Epithelial cell of proximal tubule (primary cell): ENCODE measurements at places on chromosomes 5 and 9. TPM values are rescaled to one million over a fixed set of nuclear protein-coding genes. Genes with fewer than 3 reads are reported as not detected.

The ARHGEF39 gene
- total RNA-seq: 11.9 and 17.5 TPM in 2 replicates

The TRPM6 gene
- 0.22 and 1.6 TPM in 2 replicates for total RNA-seq

The ADAMTS16 gene
- under 0.01 and 0.22 TPM in 2 replicates for total RNA-seq

The DMRT2 gene
- 0.35 TPM in 1 of 2 replicates, not detected in the other for total RNA-seq

The PCDHGA8 gene
- 0.14 and 1.0 TPM in 2 replicates for total RNA-seq

The FAM151B gene
- total RNA-seq: 0.06 and 0.51 TPM in 2 replicates

GRCh38 chr5:58786035-58786434, 203.2 kb downstream of the RAB3C start:
- no peak for DNase-seq

DNA sequence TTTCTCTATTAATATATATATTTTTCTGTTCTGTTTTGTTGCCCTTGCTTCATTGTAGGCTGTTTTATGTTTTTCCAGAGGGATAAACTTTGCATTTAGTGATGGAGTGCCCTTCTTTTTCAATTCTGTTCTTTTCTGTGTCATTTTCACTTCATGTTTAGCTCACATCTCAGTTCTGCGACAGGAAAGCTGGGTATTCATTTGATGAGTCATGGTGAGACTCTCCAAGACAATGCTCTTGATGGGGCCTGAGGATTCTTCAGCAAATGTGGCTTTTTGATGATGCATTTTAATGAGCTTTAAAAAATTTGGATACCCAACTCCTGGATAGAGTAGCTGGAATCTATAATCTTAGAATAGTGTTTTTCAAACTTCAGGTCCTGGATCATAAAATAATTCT, 56.5 kb upstream of the SPATA31D4 start:
- no peak for DNase-seq

DNA sequence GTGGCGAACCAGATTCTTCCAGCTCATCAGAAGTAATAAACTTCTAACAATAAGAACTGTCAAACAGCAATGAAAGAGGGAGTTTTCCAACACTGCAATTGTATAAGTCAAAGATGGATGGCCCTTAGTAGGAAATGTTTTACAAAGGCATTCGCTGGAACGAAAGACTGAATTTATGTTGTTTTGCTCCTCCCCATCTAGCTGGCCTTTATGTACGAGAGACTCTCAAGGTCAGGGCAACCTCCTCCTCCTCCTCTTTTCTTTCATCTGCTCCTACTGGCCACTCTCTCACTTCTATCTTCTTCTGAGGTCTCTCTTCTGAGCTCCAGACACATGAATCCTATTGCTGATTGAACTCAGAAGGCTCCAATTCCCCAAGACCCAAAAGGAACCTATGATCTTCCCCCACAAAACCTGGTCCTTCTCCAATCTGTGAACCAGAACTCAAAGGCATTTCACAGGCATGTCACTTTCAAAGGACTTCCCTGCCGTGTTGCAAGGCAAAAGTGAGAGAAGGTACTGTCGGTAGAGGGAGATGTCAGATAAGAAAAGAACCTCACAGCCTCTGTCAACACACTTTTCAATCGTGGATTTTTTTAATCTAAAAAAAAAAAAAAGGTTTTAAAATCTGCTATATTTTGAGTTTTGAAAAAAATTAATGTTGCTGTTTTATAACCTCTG, 28.5 kb upstream of the PUM3 start:
- DNase-seq: no peak

DNA sequence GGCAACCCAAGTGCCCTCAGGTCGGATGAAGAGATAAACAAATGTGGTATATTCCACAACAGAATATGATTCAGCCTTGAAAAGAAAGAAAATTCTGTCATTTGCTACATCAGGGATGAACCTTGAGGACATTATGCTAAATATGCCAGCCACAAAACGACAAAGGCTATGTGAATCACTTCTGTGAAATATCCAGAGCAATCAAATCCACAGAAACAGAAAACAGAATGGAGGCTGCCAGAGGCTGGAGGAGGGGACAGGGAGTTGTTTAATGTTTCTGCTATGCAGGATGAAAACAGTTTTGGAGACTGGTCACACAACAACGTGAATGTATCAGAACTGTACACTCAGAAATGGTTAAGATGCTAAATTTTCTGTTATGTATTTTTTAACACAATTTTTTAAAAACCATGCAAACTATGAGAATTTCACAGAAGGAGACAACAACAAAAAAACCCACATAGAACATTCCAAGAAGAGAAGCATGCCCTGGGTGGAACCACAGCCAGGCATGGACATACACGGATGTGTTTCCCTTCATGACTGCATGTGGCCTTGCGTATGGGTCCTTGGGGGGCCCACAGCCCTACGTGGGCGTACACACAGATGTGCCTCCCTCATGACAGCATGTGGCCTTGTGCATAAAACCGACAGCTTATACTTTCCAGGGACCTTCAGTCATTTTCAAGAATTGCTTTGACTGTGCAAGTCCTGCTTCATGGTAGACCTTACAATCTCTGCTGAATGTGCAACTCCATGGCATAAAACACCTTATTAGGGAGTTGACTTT, 146.7 kb downstream of the ROR2 start:
- DNase-seq: no peak

GRCh38 chr5:149379177-149379761, at the start of gene IL17B:
IL17B (minus strand) TSS chr5:149379292; CDS start chr5:149379225, 67 bp downstream.
- DNase-seq: no peak

- DNase-seq: no peak
Measured at GRCh38 chr9:136808075-136808805, 492 bp downstream of the RABL6 start.

DNA sequence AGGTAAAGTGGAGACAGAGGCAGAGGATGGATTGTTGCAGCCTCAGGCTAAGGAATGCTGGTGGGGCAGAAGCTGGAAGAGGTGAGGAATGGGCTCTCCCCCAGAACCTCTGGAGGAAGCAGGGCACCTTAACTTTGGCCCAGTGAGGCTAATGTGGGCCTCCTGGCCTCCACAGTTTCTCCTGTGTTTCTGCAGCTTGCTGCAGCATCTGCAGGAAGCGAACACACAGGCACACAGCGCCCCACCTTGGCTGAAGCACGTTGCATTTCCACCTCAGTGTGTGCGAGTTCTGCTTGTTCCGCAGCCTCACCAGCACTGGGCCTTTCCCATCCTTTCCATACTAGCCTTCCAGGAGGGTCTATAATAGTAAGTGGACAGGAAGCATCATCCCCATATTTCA, 27.2 kb upstream of the ASS1 start:
- DNase-seq: no peak

GRCh38 chr9:131534721-131535237, 3.7 kb upstream of the UCK1 start:
- no peak for DNase-seq

DNA sequence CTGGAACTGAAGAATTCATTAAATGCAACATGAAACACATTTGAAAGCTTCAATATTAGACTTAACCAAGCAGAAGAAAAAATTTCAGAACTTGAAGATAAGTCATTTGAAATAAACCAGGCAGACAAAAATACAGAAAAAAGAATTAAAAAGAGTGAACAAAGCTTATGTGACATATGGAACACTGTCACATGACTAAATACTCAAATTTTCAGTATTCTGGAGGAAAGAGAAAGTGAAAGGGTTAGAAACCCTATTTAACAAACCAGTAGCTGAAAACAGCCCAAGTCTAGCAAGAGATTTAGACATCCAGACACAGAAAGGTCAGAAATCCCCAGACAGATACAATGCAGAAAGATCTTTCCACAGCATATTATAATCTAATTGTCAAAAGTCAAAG, 37.1 kb upstream of the SH3TC2 start:
- DNase-seq: no peak

- DNase-seq: no peak
Measured at GRCh38 chr5:139222346-139222745, 24.2 kb upstream of the SIL1 start.

DNA sequence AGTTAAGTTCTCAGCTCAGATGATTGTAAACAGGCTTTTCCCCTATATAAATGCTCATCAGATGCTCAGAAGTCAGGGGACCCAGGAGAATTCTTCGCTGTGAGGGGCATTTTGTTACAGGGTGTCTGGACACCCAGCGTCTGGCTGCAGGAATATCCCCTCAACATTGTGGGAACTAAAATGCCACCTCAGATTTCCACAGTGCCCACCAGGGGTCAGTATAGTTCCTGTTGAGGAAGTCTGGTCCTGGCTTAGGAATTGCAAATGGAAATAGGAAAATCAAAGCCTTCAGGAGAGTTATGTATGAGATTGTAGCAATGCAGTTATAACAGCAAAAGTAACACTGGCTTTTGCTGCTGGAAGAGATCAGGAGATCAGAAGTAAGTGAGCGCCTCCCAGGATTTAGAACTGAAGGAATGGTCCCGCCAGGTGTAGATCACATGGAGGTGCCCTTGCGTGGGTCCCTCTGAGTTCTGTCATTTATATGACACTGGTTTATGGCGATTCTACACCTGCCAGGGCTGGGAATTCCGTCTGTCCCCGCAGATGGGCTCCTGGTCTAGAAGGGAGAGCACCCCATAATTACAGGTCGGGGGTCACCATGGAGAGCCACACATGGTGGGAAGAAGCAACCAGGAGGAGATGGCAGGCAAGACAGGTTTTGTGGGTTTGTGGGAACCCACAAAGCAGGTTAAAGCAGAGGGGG, 47.1 kb upstream of the CTSL start:
- DNase-seq: no peak

GRCh38 chr5:4191041-4191440, 595.4 kb downstream of the IRX1 start:
- DNase-seq: no peak

DNA sequence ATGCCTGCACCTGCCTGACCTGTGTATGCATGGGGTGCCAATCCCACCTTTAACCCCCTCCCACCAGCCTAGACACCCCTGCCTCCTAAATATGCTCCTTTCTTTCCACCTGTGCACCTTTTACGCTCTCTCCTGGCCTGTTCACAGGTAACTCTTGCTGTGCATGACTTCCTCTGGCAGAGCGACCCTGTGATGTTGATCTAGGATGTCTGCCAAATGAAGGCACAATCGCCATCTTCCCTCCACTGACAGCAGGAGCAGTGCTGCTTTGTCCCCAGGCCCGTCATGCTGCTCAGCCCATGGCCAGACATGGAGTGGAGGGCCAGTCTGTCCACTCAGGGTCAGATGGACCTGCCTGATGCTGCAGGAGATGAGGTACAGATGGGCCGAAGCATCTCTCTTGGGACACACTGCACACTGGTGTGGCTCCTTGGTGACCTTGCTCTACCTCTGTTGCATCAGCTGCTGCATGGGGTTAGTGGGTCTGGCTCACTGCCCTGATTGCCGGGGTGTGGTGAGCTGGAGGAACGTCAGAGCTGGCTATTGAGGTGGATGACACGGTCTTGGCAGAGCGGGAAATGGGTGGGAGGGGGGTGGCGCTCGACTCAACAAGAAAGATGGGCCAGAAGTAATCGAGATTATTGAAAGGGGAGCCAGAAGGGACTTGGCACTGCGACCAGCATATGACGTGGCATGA, 101.7 kb upstream of the PITX1 start:
- DNase-seq: no peak

DNA sequence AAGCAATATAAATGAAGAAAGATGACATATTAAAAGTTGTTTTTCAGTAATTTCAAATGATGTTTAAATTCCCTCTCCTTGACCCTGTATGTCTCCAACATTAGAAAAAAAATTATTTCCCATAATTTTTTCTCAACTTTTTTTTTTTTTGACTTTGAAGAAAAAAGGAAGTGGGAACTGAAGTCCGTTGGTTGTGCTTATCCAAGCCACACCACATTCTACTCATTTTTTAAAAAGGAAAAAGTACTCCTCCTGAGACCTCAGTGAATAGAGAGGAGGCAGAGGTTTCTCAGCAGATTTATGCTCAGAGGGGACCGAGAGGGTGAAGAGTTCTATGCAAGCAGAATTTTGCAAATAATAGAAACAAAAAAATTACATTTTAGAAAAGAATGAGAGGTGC, 123.3 kb downstream of the PCSK5 start:
- no peak for DNase-seq

GRCh38 chr9:6495466-6495865, 82.5 kb downstream of the UHRF2 start:
- DNase-seq: no peak

DNA sequence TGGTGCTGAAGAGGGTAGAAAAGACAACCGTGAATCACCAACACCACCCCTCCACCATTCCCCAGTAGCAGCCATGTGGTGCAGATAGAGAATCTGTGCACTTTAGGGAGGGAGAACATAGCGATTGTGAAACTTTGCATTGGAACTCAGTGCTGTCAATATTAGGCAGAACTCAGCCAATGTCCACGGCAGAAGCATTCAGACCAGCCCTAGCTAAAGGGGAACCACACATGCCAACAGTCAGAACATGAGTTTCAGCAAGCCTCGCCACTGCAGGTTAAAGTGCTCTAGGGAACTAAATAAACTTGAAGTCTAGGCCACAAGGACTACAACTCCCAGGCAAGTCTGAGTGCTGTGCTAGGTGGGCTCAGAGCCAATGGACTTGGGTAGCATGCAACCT, 38.5 kb upstream of the DEPDC1B start:
- DNase-seq: no peak

GRCh38 chr5:181217111-181217802, 5.8 kb upstream of the TRIM41 start:
- no peak for DNase-seq

- no peak for DNase-seq
Measured at GRCh38 chr5:58456026-58456425, 3.9 kb downstream of the PLK2 start.

GRCh38 chr5:33601881-33602280, 161.1 kb downstream of the TARS1 start:
- peak; percentile 59 for DNase-seq

DNA sequence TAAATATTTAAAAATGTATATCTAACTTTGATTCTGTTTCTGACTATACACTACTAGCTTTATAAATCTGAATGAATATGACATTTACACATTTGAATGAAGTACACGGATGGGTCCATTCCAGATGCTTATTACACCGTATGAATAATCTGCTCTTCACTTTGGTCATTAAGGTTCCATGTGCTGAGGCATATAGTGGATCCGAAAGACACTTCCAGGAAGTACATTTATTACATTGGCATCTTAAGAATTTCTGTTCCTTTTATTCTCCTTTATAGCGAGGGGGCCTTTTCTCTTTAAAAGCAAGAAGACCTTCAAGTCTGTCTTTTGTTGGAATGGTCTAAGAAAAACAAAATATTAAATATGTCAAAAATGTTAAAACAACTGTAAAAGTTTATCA, 147.6 kb downstream of the AUH start:
- no peak for DNase-seq

DNA sequence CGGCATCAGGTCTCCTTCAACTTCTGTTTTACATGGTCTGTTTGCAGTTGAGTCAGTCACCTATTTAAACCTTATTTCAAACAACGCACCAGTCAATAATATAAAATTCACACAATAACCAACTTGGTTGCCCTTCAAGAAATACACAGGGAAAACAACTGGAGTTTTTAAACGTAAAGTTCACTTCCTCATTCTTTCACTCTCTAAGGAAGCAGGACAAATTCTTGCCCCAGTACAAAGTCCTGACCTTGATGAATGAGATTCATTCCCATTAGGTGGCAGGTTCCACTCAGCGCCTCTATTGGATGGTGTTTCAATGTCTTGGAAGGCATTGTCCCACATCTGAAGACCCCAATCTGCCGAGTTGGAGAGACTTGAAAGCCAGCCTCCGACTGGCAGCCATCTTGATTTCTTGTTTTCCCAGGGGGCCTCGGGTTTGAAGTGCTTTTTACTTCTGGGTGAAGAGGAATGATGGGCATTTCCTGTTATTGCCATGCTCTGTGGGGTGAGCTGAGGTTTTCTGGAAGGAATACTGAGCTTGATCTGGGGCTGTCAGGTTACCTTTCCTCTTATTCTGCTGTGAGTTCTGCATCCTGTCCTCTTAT, 105.0 kb downstream of the ACER2 start:
- no peak for DNase-seq
